ENCODE measurements at places on chromosomes 7 and 10.

- no peak for DNase-seq
Observed at GRCh38 chr7:69189406-69189805, 408.9 kb upstream of the AUTS2 start.

- DNase-seq: no peak
Observed at GRCh38 chr7:36448781-36449379, 59.2 kb downstream of the ANLN start.

GRCh38 chr10:45464958-45465567, 91.0 kb downstream of the ALOX5 start:
- DNase-seq: peak; percentile 73

DNA sequence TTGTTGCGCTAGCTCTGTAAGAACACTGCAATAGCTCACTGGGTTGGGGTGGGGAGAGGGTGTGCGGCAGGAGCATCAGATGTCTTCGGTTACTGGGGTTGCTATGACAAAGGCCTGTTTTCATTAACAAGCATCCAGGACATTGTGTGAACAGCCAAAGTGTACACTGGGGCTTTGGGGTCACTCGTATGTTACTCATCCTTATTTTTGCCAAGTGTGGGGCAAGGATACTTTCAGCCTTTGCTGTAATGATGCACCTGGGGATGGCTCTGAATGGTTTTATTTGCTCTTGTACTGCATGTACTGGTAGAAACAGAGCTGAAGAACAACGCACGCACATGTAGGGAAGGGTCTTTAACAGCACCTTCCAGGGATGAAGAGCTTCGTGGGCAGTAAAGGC, 73.0 kb upstream of the AFAP1L2 start:
- no peak for DNase-seq

- DNase-seq: no peak
Observed at GRCh38 chr7:91242097-91242844, 22.0 kb upstream of the FZD1 start.
